Activated naive CD4-positive, alpha-beta T cell treated with Interleukin-2 at 50 U/mL for 16 hours (primary cell): ENCODE measurements at places on chromosomes 6 and 20.
A peak's percentile ranks its signal among the peaks of the same experiment; 100 is the strongest.

DNA sequence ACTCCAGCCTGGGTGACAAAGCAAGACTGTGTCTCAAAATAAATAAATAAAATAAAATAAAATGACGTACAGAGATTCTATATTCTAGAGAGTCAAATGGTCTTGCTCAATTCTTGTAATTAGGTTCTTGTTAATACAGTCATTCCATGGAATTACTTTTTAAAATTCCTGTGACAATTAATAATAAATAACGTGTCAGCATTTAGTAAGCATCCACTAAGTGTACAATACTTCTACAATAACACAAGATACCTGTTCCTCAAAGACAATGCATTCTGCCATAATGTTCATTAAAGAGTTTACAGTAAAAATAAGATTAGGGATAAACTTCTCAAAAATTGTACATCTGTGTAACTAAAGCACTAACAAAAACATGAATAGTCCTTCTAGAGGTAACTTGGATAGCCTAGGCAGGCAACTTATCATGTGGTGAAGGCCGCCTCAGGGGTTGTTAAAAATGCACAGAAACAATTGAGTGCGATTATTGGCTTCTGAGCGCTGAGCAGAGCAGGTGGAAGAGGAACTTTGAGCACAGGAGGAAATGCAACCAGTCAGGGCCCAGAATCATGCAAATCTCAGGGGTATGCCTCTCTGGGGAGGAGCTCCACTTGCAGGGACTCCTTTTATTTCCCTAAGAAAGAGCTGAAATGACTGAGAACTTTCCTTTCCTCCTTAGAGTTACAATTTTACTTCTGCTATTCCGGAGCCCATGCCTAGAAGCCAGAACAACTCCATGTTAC lies 37.1 kb downstream of the QRSL1 start:
- DNase-seq, result no peak

GRCh38 chr20:36779656-36780025 lies 6.1 kb upstream of the DSN1 start:
- DNase-seq, result no peak

- no peak for DNase-seq
Measured at GRCh38 chr6:111741177-111741952, 131.9 kb downstream of the FYN start.

DNA sequence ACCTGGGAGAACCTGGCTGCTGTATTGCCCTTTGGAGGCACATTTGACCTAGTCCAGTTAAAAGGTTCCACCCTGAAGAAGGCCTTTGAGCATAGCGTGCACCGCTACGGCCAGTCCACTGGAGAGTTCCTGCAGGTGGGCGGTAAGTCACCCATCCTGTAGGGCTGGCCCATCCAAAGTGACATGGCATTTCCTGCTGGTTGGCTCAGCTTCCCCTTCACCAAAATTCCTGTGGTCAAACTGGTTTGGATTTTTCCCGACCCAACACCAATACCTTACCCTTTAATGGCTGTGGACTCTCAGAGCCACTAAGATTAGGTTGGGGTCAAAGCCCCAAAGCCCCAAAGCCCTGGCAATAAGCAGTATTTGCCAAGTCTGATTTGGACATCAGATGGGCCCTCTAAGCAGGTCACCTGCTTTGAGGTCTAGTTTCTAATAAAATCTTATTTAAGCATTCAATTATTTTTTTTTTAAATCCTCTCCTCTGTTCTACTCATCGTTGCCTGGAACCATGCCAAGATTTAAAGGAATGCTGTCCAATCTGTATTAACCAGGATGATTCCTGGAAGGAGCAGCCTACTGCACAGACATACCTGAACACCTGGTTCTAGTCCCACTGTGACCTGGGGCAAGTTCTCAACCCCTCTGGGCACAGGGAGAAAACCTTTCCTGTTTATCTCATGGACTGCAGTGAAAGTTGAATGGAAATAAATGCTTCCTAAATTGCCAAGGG lies 40.8 kb downstream of the NT5E start:
- DNase-seq, result no peak

GRCh38 chr20:49937027-49937929 lies 1.1 kb downstream of the RNF114 start:
- no peak for DNase-seq

- DNase-seq, result no peak
Measured at GRCh38 chr6:31048099-31048498, 37.8 kb downstream of the MUC22 start.

- DNase-seq, result no peak
Measured at GRCh38 chr20:18672834-18673233, 85.0 kb downstream of the DTD1 start.

DNA sequence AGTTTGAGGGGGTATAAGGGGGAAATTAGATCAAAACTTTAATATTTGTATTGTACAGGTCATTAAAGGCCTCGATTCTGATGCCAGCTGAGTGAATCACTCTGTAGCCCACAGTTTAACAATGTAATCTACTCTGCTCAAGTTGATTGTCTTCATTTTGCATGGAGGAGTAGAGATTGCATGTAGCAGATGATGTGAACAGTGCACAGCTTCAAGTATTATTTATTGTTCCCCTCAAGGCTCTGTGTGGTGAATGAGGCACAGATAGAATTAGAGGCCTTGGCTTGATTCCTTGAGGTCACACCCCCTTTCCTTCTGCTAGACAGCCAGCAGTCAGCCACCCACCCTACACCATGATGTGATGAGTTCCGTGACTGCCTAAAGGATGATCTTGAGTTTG lies 38.1 kb downstream of the TXLNB start:
- no peak for DNase-seq

GRCh38 chr6:90370493-90370959 lies 73.9 kb upstream of the BACH2 start:
- no peak for DNase-seq

DNA sequence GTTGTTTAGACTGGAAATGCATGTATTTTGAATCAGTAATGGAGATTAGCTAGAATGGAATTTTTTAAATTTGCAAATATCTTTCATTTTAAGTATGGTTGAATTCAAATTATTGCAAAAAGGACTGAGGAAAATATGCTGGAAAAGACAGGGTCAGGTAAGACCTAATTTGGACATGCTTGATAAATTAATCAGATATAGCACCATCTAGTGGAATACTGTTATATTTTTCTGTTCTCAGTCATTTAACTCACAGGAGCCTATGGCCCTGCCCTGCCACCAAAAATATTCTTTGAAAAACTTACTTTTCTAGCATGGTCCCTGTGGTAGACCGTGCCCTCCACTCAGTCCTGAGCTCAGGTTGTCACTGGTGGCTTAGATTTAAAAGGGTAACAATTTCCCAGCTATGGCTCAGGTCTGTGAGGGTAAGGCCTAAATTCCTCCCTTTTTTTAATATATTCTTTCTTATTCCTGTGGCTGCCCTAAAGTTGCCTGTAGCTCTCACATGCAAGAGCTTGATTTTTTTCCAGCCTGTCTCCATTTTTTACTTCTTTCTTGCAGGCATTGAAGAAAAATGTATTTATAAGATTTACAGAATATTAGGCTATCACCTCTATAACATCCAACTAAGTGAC lies 25.3 kb upstream of the KIAA1586 start:
- DNase-seq, result no peak

GRCh38 chr6:14166839-14167238 lies 49.3 kb downstream of the CD83 start:
- no peak for DNase-seq

- no peak for DNase-seq
Measured at GRCh38 chr6:162621246-162621645, 106.3 kb downstream of the PRKN start.

- DNase-seq, result no peak
Measured at GRCh38 chr20:45047581-45048119, 53.3 kb downstream of the KCNS1 start.

DNA sequence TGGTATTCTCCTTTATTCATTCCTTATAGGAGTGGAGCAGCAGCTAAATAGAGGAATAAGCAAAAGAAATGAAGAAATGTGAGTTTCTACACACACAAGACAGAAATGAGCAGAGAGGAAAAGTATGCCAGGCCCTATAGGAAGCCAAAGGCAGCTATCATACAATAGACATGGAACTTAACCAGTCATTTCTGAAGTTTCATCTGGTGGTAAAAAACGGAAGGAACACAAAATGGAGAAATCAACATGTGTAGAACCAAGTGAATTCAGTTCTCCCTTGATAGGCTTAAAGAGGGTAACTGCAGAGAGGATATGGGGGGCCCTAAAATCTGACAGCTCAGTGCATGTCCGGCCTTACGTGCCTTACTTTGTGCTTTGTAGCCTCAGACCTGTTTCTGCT lies 44.6 kb downstream of the TSBP1 start:
- no peak for DNase-seq

- DNase-seq, result no peak
Measured at GRCh38 chr6:163459536-163459935, 45.0 kb downstream of the QKI start.

GRCh38 chr6:158543606-158544185 lies 16.2 kb upstream of the TMEM181 start:
- no peak for DNase-seq

GRCh38 chr6:131003488-131004386 lies 59.3 kb downstream of the EPB41L2 start:
- no peak for DNase-seq

GRCh38 chr6:30157581-30157980 lies 3.4 kb downstream of the TRIM10 start:
- no peak for DNase-seq

DNA sequence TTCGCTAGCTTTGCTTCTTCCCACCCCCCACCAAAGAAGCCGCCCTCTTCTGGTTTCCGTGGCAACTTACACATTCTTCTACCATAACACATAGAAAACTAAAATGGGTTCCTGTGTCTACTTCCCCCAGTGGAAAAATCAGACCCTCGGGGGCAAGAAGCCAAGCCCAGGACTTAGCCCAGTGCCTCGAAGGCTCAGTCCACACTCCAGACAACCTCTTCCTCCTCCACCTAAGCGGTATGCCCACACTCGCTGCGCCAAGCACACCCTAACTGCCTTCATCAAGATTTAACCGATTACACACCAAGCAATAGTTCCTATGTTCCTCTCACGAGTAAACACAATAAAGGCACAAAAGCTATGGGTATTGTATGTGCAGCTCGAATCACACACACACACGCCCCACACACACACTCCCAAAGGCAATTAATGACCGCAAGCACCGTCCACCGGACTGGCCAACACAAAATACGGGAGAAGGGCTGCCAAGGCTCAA lies 537 bp downstream of the PPIL4 start:
- peak; percentile 70 for DNase-seq

DNA sequence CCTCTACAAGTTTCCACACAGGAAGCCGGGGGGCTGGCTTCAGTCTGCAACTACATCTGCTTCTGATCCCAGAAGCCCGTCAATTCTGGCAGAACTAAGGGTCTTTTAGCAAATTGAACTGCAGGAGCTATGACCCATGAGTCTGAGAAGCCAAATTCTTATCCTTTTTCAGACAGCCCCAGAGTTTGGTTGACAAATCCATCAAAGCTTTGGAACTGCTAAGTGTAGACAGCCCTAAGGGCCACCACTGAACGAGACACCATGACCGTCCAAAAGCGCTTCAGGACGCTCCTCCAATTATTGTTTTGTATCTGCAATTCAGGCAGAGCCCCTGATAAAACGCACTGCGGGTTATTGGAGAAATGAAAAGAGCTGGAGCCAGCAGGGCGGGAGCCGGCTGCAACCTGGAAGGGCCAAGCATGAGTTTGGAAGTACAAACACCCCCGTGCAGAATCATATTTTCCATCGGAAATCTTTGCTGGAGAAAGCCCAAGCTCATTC lies 67.1 kb downstream of the GNAS-AS1 start:
- no peak for DNase-seq

- no peak for DNase-seq
Measured at GRCh38 chr6:47041741-47042140, 391 bp downstream of the ADGRF1 start.

GRCh38 chr6:115902436-115902835 lies 158.3 kb downstream of the FRK start:
- no peak for DNase-seq

DNA sequence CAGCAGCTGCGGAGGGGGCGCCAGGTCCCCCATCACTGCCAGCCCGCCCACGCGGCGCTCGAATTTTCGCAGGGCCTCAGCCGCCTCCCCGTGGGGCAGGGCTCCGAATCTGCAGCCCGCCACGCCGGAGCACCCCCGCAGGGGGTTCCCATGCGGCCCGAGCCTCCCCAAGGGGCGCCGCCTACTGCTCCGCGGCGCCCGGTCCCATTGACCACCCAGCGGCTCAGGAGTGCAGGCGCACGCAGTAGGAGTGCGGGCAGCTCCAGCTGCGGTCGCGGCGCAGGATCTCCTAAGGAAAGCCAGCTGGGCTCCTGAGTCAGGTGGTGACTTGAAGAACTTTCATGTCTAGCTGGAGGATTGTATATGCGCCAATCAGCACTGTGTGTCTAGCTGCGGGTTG lies 155.3 kb upstream of the RREB1 start:
- no peak for DNase-seq

DNA sequence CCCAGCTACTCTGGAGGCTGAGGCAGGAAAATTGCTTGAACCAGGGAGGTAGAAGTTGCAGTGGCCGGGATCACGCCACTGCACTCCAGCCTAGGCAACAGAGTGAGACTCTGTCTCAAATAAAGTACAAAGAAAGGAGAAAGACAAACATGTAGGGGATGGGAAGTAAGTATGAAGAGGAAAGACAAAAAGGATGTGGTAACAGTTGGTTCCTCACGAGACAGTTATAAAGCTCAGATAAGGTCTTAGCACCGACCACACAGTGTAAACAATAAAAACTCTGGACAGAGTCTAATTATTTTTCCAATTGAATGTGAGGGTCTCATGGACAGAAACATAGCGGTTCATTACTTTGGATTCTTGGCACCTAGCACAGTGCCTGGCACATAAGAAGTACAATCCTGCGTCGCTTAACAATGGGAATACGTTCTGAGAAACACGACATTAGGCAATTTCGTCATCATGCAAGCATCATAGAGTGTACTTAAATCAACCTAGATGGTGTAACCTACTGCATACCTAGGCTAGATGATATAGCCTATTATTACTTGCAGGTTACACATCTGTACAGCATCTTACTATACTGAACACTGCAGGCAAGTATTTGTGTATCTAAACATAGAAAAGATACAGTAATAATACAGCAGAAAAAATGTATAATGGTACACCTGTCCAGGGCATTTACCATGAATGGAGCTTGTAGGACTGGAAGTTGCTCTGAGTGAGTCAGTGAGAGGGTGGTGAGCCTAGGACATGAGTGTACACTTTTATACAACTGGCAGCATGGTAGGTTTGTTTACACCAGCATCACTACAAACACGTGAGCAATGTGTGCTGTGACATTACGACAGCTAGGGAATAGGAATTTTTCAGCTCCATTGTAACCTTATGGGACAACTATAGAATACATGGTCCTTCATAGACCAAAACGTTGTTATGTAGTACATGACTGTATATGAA lies 38.2 kb downstream of the MBOAT1 start:
- DNase-seq, result no peak

- DNase-seq, result no peak
Measured at GRCh38 chr6:46583081-46583480, 69.5 kb downstream of the CYP39A1 start.

GRCh38 chr20:49987015-49987867 lies 4.5 kb downstream of the SNAI1 start:
- DNase-seq, result no peak

- no peak for DNase-seq
Measured at GRCh38 chr6:42237857-42238256, 20.2 kb upstream of the MRPS10 start.

GRCh38 chr20:14948416-14948815 lies 611.0 kb upstream of the FLRT3 start:
- no peak for DNase-seq
